ENCODE measurements at places on chromosomes 7 and 10.

DNA sequence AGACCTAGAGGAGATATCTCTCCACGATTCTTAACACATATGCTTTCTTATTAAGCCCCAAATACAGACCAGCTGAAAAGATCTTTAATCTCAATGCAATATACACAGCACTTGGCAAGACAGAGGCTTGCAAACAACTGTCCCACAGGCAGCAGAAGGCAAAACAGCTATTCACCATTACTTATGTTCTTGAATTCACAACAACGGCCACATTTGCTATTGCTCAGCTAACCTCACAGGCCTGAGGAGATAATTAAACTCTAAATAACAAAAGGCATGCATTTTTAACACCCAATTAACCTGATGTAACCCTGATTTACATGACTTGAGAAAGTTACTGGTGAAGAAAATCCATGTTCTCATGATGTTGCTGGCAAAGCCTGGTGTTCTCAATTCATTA lies 216.4 kb downstream of the CRPPA start:
- no peak for DNase-seq

DNA sequence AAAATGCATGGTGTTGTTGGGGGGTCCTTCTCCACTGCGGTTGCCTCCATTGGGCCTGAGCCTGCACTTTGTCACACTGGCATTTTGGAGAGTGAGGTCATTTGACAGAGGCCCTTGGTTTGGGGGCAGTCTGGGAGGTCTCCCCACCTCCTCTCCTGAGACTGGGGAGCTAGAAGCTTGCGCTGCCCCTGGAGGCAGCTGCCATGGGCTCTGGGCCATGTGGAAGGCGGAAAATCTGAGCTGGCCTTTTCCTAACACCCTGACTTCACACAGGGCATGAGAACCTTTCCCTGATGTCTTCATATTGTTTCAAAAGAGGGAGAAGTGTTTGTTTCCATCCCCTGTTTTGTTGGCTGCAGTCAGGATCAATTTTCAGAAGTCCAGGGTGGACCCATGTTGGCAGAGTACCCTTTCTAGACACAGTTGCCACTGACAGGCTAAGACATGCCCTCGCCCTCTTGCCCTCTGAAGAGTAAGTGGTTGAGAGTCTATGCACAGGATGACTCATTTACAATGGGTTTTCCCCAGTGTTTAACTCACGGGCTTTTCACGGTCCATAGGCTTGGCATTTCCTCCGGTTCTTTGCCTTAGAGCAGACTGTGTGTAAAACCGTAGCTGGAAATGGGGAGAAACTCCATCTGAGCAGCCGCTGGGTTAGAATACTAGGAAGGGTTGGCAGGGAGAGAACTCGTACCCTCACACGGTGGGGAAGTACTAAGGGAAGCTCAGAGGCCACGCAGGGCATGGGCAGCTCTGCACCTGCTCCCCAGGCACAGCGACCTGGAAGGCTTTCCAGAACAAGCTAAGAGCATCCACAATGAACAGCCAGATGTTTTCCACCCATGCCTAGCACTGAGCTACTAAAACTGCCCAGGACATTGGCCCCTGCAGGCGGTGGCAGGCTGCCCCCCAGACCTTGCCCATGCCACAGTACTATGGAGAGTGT lies 655.0 kb downstream of the SDK1 start:
- DNase-seq: no peak

DNA sequence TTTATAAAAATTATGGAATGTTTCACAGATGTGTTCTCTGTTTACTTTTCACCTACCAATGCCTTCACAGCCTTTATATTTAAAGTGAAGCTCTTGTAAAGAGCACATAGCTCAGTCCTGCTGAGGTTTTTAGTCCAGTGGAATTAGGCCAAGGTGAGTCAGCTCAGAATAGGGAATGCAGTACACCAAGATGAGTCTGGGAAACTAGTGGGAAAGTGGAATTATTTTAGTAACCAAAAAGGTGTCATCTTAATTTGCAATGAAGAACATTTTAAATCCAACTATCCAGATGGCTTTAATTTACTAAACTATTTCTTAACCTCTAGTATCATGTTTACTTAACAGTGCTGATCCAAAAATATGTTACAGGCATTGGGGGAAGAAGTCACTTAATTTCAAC lies 236.3 kb upstream of the CTBP2 start:
- DNase-seq: no peak

- DNase-seq: no peak
Measured at GRCh38 chr10:110723224-110723891, 79.2 kb downstream of the RBM20 start.

DNA sequence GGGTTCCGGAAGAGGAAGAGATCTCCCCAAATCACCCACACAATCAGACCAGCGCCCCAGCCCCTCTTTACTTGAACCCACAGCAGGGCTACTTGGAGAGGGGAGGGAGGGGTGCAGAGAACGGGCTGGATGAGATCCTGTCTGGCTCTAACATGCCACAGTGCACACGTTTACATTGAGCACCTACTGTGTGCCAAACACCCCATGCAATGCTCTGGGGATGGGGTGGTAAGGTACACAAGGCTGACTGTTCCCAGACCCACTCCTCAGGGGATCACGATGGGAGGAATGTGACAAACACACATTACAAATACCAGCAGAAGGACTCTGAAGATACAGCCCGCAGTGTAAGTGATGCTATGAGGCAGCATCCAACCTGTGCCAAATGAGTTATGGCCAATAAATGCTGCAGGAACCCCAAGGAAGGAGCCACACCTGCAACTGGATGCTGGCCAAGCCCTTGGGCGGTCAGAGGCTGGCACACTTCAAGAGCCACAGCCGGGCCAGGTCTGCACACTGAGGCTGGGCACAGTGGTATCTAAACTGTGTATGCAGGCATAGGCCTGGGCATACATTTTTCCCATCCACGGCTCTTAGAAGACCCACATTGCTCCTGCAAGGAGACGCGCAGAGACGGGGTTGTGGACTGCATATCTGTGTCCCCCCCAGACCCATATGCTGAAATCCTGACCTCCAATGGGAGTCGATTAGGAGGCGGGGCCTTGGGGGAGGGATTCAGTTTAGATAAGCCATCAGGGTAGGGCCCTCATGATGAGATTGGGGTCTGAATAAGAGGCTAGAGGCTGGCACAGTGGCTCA lies 6.4 kb downstream of the SPOCK2 start:
- DNase-seq: no peak

DNA sequence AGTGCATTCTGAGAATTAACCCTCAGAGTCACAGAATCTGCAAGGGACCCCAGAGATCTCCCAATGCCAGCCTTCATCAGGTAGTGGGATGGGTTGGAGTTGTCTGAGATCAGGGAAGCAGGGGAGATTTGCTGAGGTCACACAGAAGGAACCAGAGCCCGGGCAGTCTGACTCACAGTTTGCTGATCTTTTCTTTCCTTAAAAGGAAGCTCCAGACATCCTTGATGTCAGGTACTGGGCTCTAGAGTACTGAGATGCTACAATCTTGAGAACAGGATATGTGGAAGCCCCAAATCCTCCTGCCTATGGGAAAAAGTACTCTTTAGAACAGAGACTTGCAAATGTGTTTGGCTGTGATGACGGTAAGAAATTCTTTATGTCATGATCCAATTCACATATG lies 706 bp downstream of the TBATA start:
- no peak for DNase-seq

- DNase-seq: no peak
Measured at GRCh38 chr7:77837275-77837674, 38.7 kb downstream of the PHTF2 start.

DNA sequence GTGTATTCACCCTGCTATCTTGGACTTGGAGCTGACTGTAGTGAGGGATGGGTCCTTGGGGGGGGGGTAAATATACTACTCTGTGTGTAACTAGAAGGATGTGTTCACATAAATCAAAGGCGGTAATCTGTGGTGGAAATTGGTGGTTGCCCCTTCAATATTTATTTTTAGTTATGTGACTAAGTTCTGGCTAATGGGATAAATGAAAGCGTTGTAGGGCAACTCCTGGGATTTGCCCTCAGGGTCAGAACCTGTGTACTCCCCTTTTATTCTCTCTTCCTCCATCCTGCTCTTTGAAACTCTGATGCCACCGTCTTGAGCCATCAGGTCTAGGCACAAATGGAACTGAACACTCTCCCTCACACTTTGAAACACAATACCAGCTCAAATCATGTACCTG lies 24.3 kb upstream of the ST7 start:
- DNase-seq: no peak

DNA sequence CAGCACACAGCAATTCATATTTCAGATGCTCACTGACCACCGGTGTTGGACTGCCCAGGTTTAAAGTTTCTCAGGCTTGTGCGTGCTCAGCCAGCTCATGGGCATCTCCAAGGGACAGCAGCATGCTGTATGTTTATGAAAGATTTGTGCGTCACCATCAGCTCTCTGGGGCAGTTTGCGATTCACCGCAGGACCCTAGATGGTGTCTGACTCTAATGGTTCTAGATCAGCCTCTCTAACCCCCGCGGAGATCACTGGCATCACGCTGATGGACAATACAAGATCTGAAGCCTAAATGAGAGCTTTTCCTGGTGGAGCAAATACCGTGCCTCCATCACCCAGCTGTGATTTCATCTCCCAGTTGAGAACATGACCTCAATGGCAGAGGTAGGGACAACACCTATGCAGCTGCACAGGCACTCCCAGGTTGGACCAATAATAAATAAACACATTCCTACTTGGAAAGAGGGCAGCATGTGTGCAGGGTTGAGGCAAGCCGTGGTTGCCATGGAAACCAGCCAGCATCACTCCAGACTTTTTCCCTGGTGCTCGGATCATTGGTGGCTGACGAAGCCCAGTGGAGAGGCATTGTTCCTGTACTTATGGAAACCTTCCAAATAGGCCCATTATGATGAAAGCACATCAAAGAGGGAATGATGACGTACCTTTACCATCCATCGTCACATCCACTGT lies 253.6 kb downstream of the KCNMA1 start:
- DNase-seq: no peak

DNA sequence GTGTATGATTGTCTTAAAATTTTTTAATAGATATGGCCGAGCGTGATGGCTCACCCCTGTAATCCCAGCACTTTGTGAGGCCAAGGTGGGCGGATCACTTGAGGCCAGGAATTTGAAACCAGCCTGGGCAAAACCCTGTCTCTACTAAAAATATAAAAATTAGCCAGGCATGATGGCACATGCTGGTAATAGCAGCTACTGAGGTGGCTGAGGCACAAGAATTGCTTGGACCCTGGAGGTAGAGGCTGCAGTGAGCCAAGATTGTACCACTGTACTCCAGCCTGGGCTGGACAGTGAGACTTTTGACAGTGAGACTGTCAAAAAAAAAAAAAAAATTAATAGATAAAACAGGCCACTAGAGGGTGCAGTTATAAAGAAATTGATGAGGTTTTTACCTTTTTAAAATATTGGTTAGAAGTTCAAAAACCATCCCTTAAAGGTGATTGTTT lies 20.5 kb downstream of the NOM1 start:
- DNase-seq: no peak

DNA sequence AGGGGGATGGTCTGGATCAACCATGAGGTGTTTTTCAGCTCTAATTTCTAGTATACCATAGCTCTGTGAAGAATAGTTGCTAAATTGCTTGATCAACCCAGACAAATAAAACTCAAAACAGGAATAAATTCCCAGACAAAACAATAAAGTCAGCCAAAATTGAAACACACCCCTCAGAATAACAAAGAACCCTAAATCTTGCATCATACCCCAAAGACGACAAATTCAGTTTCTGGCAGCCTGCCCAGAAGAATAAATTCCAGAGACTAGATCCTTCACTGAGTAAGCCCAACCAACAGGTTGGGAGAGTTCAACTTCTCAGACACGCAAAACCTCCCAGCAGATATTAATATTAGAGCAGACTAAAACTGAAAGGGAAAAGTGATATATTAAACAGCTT lies 11.2 kb upstream of the SEM1 start:
- DNase-seq: no peak

DNA sequence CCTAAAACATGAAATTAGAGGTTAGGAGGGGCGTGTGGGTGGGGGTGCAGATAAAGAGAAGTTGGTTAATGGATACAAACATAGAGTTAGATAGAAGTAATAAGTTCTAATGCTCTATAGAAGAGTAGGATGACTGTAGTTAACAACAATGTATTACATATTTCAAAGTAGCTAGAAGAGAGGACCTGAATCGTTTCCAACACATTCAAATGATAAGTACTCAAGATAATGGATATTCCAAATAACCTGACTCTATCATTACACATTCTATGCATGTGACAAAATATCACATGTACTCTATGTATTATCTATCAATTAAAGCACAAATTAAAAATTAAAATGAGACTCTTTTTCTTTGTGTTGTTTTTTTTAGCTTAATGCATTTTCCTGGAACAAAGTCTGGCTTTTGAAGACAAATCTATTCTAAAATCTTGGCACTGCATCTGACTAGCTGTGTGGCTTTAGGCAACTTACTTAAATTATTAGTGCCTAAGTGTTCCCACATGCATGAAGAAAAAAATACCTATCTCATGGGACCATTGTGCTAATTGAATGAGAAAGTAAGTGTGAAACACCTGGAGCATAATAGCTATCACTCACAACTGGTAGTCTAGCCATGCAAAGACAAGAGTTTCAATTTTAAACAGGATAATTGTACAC lies 75.7 kb downstream of the SEMA3C start:
- no peak for DNase-seq

DNA sequence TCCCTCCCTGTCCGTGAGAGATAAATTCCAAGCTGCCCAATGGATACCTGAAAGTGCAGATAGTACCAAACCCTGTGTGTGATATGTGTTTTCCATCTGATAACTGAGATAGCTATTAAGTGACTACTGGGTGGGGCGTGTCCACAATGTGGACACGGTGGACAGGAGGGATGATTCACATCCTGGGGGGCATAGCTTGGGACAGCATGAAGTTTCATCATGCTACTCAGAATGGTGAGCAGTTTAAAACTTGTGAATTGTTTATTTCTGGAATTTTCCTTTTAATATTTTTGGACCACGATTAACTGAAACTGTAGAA lies 158.6 kb downstream of the CREB5 start:
- no peak for DNase-seq

DNA sequence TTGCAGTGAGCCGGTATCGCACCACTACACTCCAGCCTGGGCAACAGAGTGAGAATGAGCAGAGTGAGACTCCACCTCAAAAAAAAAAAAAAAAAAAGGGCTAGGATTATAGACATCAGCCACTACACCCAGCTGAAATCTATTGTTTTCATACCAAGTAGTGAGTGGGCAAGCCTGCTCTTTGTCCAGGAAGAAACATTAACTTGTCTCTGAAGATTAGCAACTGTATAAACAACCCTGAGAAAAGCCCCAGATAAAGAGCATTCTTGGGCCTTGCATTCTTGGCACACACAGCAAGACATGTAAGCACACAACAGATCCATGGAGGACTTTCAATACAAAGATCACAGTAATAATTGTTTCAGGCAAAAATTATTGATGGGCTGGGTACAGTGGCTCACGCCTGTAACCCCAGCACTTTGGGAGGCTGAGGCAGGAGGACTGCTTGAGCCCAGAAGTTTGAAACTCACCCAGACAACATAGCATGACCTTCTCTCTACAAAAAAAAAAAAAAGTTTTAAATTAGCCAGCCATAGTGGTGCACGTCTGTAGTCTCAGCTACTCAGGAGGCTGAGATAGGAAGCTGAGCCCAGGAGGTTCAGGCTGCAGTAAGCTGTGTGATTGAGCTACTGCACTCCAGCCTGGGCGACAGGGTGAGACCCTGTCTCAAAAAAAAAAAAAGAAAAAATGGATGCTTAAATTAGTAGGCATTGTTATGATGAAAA lies 4.4 kb downstream of the PSPH start:
- DNase-seq: no peak

Measured in activated CD8-positive, alpha-beta memory T cell treated with anti-CD3 and anti-CD28 coated beads for 1 hour (primary cell).